ENCODE measurements at places on chromosomes 6 and 20. TPM values are rescaled to one million over a fixed set of nuclear protein-coding genes. Genes with fewer than 3 reads are reported as not detected.

- DNase-seq: no peak
These were observed 71.8 kb downstream of the RIOK1 start for GRCh38 chr6:7461416-7461815.

GRCh38 chr20:46640536-46641311 lies 10.5 kb downstream of the SLC13A3 start:
- DNase-seq: no peak

DNA sequence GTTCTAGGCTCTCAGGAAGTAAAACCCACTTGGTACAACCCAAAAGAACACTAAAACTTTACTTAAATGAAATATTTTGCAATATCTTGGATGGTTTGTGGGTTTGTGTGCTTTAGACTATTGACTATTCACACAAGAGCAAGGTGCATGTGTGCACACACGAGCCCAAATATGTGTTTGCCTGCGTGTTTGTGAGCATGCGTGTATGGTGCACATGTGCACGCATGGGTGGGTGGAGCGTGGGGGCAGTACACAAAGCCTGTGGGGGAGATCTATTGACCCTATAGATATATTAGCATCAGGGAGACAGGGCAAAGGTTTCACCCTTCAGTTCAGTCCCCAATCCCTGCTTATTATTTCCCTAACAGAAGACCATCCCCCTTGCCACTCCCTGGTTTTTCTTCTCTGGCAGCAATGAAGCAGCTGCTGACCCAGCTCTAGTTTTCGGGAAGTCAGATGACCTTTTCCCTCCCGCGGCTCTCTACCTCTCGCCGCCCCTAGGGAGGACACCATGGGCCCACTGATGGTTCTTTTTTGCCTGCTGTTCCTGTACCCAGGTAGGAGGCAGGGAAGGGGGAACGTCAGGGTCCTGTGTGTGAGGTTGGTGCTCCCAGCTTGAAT lies at the start of gene C2:
C2 (plus strand) TSS at position 476 of the 621 bp plus-strand sequence; CDS start at position 512, 36 bp downstream.
- no peak for DNase-seq

DNA sequence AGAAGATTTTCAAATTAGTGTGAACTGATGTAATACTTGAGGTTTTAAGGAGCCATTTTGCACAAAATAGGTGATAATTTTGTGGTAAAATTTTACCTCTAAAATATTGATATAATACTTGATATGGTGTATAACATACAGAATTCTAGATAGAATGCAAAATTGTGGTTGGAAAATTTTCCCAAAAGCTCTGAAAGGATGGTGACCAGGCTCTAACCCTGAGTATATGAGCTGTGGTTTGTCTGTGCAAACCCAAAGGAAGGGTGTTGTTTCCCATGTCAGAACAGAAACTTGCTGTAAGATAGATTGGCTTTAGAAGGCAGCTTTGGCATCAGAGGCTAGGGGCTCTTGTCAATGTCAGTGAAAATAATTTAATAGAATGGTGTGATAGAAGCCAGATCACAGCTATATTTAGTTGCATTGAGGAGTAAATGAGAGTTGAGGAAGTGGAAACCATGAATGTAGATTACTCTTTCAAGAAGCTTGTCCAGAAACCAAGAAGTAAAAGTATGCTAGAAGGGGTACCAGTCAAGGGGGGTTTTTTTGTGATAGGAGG lies 257.7 kb downstream of the FARS2 start:
- no peak for DNase-seq

DNA sequence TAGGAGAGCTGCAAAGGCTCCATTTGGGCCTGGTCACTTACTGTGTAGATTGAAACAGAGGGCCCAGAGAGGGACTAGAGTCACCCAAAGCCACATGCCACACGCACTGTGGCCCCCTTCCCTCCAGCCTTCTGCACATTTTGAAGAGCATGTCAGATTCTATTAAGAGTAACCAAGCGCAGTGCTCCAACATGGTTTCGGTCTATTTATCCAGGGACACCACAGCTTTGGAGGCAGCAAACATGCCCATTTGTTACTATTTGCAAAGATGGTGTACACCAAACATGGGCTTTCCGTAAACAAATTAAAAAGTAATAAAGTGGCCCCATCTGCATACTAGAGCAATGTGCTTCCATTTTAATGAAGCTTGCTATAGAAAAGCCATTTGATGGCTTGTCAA lies 43.7 kb upstream of the CCDC167 start:
- no peak for DNase-seq

- no peak for DNase-seq
These were observed 321.1 kb upstream of the SULF2 start for GRCh38 chr20:48106428-48106827.

- no peak for DNase-seq
These were observed 9.1 kb upstream of the ECHDC1 start for GRCh38 chr6:127352524-127352923.

DNA sequence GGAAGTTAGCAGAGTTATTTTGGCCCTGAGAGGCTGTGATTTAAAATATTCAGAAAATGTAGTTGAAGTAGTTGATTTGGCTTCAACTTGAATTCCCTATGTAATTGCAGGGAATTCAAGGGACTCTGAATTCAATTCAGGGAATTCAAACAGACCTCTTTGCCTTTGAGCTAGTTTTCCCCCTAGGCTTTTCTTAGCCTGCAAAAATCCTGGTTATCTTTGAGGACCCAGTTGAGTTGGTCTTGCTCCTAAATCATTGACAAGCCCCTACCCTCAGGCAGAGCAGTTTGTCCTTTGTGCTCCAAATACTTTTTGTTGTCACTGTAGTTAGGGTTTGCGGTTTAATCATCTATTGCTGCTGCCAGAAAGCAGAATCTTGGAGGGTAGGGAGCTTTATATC lies 20.4 kb downstream of the GCNT2 start:
- DNase-seq: no peak

DNA sequence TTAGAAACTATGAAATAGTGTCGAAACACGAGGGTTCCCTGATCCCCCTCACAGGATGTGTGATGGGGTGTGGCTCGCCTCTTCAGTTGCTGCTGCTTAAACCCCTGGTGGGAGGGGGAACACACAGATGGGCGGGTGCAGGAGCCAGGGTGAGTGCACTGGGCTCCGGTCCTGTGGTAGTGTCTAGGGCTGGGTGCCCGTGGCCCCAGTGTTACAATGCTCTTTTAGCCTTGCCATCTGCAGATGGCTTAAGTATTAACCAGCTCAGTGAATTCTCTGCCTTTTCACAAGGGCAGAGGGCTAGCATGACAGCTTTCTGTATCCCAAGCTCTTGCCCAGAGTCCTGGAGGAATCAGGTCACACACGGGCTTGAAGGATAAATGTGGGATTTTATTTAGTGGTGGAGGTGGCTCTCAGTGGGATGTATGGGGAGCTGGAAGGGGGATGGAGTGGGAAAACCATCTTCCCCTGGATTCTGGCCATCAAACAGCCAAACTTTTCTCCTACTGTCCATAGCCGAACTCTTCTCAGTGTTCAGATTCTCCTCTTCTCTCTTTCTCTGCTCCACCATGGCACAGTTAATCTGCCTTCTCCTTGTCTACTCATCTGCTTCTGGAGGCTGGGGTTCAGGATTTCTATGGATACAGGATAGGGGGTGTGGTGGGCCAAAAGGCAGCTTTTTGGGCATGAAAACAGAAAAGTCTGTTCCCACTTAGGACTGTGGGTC lies 659.0 kb downstream of the EPM2A start:
- no peak for DNase-seq

GRCh38 chr6:145562771-145563615 lies 172.3 kb downstream of the EPM2A start:
- no peak for DNase-seq

DNA sequence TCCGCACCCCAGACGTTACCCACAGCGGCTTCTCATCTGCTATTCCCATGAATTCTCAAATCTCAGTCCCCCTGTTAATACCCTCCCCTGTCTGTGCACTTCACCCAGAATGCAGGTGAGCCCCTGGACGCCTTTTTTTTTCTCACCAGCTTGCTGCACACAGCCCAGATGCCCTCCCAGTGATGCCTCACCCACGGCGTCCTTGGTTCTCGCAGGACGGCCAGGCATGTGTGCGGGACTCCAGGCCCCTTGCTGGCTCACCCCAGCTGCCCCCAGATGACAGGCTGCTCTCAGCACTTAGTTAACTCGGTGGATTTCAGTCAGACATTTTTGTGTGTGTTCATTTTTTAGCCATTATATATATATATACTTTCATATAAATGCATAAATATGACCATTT lies 25.4 kb upstream of the PI16 start:
- DNase-seq: no peak

GRCh38 chr6:2101213-2101612 lies 144.2 kb downstream of the GMDS start:
- DNase-seq: no peak

Gene FAM83C
- not detected for total RNA-seq

Gene SCUBE3
- total RNA-seq: 0.33 TPM

Gene TBXT
- not detected for total RNA-seq

Gene SLC35D3
- not detected for total RNA-seq

Gene AVP
- not detected for total RNA-seq

Data from breast epithelium (tissue), 4 donors.